Left lung (tissue), 14 donors: ENCODE measurements at places on chromosomes 2 and 18. TPM values are rescaled to one million over a fixed set of nuclear protein-coding genes. Genes with fewer than 3 reads are reported as not detected.

Gene C1QL2
- not detected for total RNA-seq

Gene DLGAP1
- total RNA-seq, result 4.0 TPM

GRCh38 chr2:109242654-109243331 lies 113.8 kb downstream of the SH3RF3 start:
- no peak for DNase-seq

Gene LYPD1
- 5.6 TPM for total RNA-seq

DNA sequence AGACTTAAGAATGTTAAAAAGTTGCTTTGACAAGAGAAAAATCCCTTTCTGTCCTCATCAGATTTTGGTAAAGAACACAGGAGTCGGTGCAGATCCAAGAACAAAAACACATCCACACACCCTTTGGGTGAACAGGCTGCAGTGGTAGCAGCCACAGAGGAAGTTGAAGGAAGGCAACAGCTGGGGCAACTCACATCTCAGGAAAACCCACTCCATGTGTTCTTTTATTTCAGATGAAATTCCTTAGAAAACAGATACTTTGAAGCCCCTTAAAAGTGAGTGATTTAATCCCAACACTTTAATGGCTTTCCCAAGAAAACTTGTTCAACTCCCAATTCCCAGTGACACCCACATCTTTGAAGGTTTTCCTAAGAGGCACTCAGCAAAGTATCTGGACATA lies 271.3 kb downstream of the ICOS start:
- DNase-seq, result no peak

DNA sequence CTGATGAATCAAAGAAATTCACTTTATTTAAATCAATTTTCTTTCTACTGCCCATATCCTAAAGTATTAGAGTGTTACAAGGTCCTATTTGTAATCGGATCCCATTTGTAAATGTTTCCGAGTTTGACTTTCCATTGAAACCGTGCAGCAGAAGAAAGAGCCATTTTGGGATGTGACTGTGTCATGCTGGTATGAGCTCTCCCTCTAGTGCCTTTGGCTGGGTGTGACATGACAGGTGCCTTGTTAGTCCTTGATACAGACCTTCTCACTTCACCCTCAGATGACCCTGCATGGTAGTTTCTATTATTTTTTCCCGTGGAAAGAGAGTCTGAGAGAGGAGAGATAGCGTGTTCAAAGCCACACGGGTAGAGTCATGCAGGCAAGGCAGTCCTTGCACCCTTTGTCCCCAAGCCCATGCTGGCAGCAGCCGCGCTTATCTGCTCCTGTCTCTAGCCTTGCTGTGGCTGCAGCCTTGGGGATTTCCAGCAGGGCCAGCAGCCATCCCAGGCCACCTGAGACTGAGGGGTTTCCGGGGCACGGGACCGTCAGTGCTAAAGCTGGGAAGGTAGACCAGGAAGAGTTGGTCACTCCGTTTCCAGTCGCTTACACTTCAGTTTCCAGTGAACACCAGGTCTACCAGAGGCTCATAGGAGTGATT lies 21.4 kb downstream of the CHMP1B start:
- DNase-seq, result no peak

GRCh38 chr2:186531257-186531775 lies 45.3 kb downstream of the ZC3H15 start:
- DNase-seq, result no peak

- no peak for DNase-seq
Observed at GRCh38 chr18:21272016-21272579, 30.1 kb downstream of the GREB1L start.

GRCh38 chr2:428591-428990 lies 140.7 kb upstream of the ALKAL2 start:
- no peak for DNase-seq

GRCh38 chr2:55147041-55147440 lies 85.1 kb downstream of the CLHC1 start:
- DNase-seq, result no peak

GRCh38 chr18:80009661-80010550 lies 21.5 kb upstream of the TXNL4A start:
- no peak for DNase-seq

Gene TMEM37
- 31.2 TPM for total RNA-seq

- no peak for DNase-seq
Observed at GRCh38 chr2:43131051-43131889, 95.1 kb downstream of the ZFP36L2 start.

Gene RAX
- not detected for total RNA-seq

- DNase-seq, result no peak
Observed at GRCh38 chr2:137705296-137705695, 259.0 kb upstream of the HNMT start.

Gene UGT1A5
- not detected for total RNA-seq

Gene IKZF2
- total RNA-seq, result 11.2 TPM

Gene PID1
- 47.8 TPM for total RNA-seq

DNA sequence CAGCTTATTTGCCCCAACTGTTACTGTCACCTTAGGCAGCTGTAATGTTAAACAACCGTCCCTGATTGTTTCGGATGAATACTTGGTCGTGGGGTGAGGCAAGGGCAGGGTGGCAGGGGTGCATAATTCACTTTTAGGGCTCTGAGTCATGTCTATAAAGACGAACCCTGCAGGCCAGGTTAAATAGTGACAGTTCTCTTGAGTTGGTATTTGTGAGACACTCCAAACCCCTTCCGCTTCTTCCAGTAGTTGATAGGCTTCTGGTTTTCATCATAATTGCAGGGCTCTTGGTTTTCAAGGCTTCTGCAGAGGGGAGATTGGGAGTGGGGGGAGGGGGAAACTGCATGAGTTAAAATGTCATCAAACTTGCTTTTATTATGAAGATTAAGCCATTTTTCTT lies 97.2 kb upstream of the TSPYL6 start:
- DNase-seq, result no peak

DNA sequence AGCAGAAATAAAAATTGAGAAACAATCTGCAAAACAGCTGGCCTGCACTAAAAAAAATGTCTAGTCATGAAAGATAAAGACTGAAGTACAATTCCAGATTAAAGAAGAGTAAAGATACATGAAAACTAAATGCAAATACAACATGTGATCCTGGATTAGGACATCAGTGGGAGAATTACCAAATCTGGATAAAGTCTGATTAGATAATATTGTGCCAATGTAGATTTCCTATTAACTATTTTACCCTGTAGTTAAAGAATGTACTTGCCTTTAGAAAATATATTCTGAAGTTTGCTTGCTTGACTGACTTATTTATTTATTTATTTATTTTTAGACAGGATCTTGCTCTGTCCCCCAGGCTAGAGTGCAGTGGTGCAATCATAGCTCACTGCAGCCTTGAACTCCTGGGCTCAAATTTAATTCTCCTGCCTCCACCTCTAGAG lies 58.7 kb downstream of the ASXL2 start:
- DNase-seq, result no peak

Gene CD207
- 0.73 TPM for total RNA-seq

Gene PLEK
- 20.2 TPM for total RNA-seq

GRCh38 chr2:86049529-86049928 lies 56.2 kb downstream of the POLR1A start:
- no peak for DNase-seq

GRCh38 chr2:32843699-32844098 lies 103.1 kb upstream of the LTBP1 start:
- DNase-seq, result no peak

GRCh38 chr18:80200932-80201672 lies 46.2 kb downstream of the PARD6G start:
- peak; percentile 64 for DNase-seq

DNA sequence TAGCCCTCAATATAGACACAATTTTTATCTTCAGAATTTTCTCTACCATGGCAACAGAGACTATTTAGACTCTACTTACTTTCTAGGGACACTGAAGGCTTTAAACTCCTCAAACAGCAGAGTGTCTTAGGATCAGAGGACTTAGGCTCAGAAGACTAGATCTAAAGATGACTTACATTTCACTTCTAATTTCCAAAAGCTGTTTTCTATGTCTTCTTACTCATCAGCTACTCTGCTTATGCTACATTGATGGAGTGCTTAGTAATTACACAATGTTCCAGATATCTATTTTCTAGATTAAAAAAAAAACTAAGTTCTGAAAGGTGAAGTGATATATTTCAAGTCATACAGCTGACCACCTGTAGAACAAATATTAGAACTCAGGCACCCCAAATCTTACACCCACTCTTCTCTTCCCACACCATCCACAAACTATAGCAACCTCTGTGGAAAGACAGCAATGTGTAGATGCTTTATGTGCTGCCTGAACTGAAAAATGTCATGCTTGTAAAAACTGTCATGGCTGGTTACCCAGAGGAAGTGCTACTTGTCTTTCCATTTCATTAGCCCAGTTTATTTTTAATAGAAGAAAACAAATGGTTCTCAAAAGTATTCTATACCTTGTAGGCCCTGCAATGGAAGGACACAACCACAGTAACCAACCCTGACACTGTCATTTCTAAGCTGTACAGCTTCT lies 831.0 kb upstream of the ACVR2A start:
- no peak for DNase-seq

Gene GAREM1
- 10.9 TPM for total RNA-seq

Gene KHK
- 4.6 TPM for total RNA-seq

Gene CHRNG
- total RNA-seq, result not detected

DNA sequence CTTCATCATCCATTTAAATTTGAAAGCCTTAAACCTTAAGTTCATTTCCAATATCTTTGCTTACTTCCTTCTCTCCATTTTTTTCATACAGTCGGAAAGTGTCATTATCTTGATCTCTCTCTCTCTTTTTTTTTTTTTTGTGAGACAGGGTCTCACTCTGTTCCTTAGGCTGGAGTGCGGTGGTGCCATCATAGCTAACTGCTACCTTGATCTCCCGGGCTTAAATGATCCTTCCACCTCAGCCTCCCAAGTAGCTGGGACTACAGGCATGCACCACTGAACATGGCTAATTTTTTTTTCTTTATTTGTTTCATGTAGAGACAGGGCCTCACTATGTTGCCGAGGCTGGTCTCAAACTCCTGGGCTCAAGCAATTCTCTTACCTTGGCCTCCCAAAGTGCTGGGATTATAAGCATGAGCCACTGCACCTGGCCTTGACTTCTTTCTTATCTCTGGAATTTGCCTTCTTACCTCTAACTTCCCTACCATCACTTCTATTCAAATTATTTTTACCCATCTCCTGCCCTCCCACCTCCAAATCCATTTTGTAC lies 222.2 kb downstream of the MYCN start:
- no peak for DNase-seq

Gene XDH
- 2.1 TPM for total RNA-seq

DNA sequence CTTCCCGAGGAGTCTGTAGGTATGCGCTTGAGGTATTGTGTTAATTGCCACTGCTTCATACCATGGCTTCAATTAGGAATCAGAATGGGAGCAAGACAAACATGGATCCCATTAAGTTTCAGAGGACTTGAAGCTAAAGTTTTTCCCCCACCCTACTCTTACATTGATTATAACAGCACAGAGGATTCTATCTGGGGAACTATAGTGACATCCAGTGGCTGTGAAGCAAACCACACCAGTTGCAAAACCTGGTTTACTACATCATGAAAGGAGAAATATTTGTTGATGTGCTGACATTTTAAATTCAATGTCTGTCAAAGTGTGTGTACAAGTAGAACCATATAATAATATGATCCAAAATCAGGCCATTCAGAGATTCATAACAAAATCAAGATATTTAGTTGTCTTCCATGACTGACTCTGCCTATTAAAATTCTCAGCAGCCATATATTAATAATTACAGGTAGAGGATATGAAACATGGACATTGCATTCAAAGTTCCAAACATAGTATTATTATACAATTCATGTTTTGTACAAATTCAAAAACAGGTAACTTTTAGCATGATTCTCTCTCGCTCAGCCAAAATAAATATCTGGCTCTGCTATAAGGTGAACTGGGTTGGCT lies 82.9 kb downstream of the GRB14 start:
- DNase-seq, result no peak

Gene RAD51AP2
- total RNA-seq, result not detected

GRCh38 chr2:197238043-197238365 lies 72.6 kb downstream of the ANKRD44 start:
- no peak for DNase-seq

DNA sequence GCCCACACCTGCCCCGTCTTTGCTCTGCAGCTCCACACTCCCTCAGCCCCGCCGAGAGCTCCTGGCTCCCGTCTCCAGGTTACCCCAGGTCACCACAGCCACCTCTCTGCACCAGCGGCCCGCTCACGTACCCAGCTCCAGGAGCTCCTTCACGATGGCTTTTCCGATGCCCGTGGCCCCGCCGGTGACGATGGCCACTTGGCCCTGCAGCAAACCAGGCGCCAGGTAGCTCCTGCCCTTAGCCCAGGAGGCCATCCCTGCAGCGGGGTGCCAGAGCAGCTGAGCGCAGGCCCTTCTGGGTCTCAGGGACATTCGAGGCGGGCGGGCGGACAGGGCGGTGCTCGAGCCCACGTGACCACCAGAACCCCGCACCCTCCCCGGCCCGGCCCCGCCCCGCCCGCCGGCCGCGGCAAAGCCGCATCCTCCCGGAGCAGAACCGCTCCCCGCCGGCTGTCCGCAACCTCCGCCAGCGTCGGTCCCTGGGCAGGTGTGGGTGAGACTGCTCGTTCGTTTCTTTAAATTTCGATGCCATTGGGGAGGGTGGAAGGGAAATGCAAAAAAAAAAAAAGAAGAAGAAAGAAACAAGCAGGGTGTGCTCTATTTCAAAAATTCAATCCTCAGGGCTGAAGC lies at the start of the genes PECR and TMEM169:
Gene PECR (minus strand): TSS at position 323 of the 630 bp plus-strand sequence. CDS start 68 bp downstream, at position 255.
Gene TMEM169 (plus strand): TSS at position 433 of the 630 bp plus-strand sequence. CDS start 14,045 bp downstream, outside the sequence.
- peak; percentile 89 for DNase-seq

Gene TSPYL6
- not detected for total RNA-seq

DNA sequence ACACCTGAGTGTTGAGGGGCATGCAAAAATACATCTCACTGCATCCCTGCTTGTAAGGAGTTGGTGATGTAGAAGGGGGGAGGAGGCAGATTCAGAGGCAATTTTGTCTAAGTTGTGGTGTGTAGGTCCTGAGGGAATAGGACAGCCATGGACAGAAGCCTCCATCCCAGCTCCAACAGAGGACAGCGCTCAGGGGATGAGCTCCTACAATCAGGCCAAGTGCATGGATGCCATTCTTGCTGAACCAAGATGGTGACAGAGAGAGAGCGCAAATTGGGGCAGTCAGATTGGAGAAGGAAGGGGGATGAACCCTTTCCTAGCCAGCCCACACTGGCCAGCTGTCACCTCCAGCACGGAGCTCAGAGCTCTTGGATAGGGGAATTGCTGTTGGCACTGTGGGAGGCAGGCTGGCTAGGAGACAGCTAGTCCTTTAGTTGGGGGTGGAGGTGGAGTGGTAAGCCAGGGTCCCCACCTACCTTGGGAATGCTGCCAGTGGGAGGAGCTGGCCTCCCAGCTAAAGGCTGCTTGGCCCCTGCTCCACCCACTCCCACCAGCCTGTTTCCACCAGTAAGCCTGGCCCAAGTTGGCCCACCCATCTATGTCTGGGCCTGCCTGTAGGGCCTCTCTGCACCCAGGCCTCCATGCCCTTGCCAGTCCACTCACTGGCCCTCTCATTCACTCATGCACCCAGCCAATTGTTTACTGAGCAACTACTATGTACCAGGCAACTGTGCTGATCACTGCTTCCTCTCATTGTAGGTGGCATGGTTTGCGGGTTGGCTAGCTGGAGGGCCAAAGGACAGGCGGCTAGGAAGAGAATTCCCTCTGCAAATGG lies 2.5 kb upstream of the PER2 start:
- DNase-seq, result no peak

Gene ST8SIA3
- not detected for total RNA-seq

Gene ACTR2
- 231 TPM for total RNA-seq

Gene DSG1
- not detected for total RNA-seq
